ENCODE measurements at places on chromosomes 4 and X.

GRCh38 chr4:47819178-47819577 lies 18.7 kb downstream of the CORIN start:
- DNase-seq, result no peak

- no peak for DNase-seq
Measured at GRCh38 chrX:3521396-3521795, 174.9 kb upstream of the MXRA5 start.

- no peak for DNase-seq
Measured at GRCh38 chrX:13891377-13892140, 74.7 kb upstream of the GPM6B start.

DNA sequence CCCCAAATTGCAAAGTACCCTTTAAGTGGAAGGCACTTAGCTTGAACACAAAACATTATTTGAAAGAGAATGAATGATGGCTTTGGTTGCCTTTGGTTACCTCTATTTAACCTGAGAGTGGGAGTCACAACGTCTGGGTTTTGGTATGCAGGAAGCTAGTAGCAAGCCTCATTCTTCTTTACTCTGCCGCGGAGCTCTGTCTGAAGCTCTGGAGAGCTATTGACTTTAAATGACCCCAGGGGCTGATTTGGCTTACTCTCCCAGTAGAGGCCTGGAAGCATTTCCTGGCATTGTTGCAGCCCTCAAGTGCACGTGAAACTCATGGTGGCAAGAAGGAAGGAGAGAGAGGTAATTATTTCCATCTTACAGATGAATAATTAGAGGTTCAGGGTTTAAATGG lies 81.8 kb upstream of the MAGEA4 start:
- DNase-seq, result no peak

DNA sequence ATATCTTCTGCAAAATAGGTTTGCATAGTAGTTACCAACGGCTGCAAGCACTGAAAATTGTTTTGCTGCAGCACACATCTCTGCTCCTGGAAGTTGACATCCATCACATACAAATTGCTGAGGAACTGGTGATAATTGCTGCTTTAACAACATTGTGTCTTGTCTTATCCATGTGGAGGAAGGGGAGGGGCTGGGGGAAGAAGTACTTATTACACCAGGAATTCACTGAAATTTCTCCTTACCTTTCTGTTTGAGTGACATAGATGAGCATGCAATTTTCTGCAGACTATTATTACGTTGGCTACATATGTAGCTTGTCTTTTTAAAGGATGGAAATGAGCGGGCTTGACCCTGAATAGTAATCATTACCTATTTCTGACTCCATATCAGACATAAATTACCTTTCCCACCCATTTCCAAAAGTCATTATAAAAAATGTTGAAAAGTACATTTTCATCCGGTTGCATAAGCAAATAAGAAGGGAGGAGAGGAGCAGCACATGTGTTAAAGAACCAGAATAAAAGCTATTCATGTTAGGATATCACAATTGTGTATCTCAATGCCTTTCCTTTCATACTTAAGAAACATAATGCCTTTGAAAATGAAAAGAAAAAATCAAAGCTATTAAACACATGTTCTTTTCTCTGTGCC lies 1905.6 kb downstream of the PCDH7 start:
- no peak for DNase-seq

- no peak for DNase-seq
Measured at GRCh38 chr4:85637778-85638177, 162.8 kb downstream of the ARHGAP24 start.

- DNase-seq, result no peak
Measured at GRCh38 chr4:40769266-40769665, 19.5 kb downstream of the NSUN7 start.

GRCh38 chr4:7160439-7160838 lies 31.9 kb upstream of the SORCS2 start:
- DNase-seq, result no peak

DNA sequence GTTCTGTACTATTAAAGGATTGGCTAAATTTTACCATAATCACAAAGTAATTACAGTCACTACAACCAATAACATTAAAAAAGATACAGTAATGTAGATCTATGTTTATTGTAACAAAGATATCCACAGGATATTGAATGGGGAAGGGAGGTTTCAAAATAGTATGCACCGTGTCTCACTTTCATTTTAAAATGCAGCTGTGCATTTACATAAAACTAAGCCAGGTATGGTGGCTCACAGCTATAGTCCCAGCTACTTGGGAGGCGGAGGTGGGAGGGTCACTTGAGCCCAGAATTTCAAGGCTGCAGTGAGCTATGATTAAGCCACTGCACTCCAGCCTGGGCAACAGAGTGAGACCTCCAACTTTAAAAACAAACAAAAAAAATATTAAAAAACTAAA lies 8.5 kb downstream of the SRP72 start:
- no peak for DNase-seq

- no peak for DNase-seq
Measured at GRCh38 chrX:11887175-11887574, 129.1 kb downstream of the MSL3 start.

- no peak for DNase-seq
Measured at GRCh38 chr4:72430050-72430449, 139.0 kb downstream of the ADAMTS3 start.

DNA sequence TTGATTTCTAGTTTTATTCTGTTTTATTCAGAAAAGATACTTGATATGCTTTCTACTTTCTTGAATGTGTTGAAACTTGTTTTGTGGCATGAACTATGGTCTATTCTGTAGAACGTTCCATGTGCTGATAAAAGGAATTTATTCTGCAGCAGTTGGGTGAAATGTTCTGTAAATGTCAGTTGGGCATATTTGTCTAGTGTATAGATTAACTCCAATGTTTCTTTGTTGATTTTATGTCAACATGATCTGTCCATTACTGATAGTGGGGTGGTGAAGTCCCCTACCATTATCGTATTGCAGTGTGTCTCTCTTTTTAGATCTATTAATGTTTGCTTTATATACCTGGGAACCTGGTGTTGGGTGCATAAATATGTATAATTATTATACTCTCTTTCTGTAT lies 55.5 kb downstream of the CEP135 start:
- DNase-seq, result no peak

- no peak for DNase-seq
Measured at GRCh38 chr4:86846921-86847320, 2.3 kb downstream of the SLC10A6 start.

GRCh38 chrX:101918751-101919150 lies 13.1 kb downstream of the ZMAT1 start:
- DNase-seq, result no peak

DNA sequence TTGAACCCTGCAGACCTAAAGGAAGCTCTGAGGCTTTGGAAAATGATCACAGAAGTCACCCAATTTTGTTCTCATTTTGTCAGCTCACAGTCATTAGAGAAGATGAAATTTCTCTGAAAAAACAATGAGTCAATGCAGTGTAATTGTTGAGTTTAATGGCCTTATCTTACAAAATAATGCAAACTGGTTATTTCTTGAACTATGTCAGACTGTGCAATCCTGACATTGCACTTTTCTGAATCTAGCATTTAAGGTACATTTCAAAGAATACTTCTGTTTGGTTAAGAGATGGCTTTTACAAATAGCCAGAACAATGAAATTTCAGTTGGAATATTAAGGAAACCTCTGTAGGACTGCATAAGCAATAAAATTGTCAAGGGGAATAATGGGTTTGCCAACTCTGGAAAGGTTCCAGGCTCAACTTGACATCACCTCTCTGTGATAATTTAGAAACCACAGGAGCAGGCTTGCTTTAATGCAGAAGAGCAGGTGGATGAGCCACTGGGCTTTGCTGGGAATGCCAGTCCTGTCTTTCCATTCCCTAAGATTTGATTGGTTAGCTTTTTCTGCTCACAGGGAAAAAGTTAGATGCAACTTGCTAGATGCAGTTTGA lies 222.8 kb downstream of the FRMPD4 start:
- DNase-seq, result no peak

- no peak for DNase-seq
Measured at GRCh38 chrX:9370893-9371292, 94.0 kb upstream of the TBL1X start.

DNA sequence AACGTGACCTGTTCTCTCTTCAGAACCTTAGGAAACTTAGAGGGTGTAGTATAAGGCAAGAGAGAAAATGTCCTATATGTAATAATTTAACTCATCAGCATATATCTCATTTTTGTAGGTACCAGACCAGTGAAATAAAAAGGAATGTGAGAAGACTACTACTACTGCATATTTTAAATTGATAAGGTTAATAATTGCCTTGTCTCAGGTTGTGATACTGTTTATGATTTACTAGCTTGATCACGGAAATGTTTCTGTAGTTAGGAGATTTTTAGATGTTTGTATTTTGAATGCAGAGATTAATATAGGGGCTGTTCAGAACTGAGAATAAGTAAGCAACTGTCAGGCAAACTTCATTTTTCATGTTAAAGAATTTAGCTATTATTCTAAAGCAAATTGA lies 1563.4 kb downstream of the C4orf33 start:
- DNase-seq, result no peak

DNA sequence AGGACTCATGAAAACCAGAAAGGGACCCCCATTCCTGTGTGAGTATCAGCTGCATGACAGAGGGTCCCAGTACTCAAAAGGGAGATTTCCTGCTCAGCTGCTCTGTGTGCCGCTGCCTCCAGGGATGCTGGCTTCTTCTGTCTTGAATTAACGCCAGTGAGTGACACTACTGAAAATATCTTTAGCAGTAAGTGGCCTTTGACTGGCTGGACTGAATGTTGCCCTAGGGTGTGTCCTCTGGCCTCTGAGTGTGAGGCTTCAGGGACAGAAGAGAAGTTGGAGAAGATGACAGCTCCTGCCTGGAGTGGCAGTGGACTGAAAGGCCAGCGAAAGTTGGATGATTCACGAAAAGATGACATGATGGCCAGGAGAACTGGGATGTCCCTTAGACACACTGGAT lies 95.4 kb downstream of the LIMCH1 start:
- DNase-seq, result no peak

DNA sequence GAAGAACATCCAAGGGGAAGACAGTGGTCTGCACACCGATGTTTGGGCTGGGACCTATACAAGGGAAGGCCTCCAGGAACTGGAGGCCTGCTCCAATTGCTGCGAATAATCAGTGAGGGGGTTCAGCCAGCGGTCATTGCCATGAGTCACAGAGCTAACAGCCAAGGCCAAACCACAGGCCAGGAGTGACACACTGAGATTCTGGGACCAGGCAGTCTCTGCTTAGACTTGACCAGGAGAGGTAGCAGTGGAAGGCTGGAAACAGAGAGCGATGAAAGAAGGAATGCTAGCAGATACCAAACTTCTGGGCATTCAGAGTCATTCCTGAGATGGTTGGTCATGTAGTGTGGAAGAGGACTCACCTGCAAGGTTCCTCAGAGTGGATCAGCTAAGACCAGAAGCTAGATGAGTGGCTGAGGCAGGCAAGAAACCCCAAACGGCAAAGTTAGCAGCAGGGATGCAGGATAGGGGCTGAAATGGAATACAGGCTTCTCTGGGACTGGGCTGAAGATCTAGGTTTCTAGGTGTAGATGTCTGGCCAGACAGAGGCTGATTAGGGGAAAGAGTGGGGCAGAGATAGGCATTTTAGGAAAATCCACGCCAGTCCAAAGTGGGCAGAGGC lies 54.7 kb downstream of the CNGA2 start:
- DNase-seq, result no peak

DNA sequence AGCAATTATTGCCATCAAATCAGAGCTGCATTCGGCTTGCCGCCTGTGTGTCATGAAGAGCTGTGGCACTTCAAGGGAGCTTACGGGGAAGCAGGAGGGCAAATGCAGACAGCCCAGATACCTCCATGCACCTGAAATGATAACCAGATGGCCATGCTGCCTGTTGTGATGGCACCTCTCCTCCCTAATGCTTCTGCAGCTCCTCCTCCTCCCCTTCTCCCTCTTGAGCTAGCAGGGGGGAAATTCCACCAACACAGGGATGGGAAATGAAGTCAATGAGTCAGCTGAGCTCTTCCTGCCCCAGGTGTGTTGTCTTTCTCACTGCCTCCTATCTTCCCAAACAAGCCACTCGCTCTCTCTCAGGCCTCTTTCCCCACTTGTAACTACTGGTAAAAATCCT lies 565.0 kb downstream of the BCOR start:
- no peak for DNase-seq
